T-helper 2 cell (primary cell): ENCODE measurements at places on chromosomes 4 and X.

GRCh38 chrX:147405764-147406163 is 506.0 kb upstream of the FMR1 start:
- no peak for DNase-seq

DNA sequence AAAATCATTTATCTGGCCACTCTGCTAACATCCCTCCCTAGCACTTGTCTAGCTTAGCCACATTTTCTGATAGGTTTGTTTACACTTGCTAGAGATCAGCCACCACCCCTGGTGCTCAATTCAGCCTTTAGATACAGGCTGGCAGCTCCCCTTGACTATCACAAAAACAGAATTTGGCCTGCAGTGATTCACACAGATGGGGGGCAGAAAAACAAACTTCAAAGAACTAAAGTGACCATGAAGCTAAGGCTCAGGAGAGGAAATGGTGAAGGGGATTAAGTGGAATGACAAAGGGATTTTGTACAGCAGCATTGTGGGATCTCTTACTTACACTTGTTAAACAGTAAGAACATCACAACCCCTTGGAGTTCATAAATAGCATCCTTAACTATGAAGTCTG is 1718.0 kb upstream of the PCDH7 start:
- DNase-seq, result no peak

GRCh38 chr4:147635348-147635747 is 18.2 kb downstream of the TMEM184C start:
- no peak for DNase-seq

DNA sequence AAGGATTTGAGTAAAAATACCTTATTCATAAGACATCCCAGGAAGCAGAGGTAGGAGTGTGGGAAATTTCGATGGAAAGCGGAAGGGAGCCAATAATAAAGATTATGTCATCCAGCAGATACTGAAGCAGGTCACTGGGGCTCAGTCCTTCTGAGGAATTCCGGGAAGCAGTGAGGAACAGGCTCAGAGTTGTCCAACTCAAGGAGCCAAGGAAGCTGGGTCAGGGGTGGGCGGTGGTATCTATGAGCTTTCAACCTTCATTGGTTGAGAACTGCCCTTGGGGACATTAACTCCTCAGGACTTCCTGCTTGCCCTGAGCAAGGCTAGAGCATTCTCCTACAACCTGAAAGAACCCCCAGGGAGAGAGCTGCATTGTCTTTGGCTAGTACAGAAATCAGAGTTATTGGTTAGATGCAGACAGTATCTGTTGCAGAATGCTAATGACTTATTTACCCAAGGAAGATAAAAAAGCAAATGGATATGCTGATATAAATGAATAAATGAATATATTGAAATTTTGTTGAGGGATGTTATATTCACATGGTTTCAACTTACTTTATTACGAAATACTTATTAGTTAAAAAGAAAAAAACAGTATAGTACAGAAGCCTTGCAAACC is 68.2 kb downstream of the DMP1 start:
- no peak for DNase-seq

GRCh38 chr4:169200361-169201030 is 70.3 kb downstream of the SH3RF1 start:
- no peak for DNase-seq

GRCh38 chr4:100926039-100926717 is 408.4 kb upstream of the EMCN start:
- DNase-seq, result no peak

- DNase-seq, result no peak
Measured at GRCh38 chr4:97984545-97985131, 158.6 kb downstream of the STPG2 start.

DNA sequence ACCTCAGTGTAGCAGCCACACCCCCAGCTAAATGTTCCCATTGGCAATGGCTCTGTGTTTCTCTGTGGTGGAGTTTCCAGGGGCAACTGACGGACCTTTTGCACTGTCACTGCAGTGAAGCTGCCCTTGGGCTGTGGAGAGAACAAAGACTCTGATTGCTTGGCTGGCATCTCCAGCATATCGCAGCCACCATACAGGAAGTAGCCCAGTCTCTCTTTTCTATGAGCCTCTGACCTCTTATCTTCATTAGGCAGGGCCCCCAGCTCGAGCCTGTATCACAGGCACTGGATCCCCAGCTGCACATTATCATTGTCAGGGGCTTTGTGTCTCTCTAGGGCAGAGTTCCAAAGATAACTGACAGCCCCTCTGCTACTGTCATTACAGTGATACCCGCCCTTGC is 483.5 kb downstream of the ARAP2 start:
- no peak for DNase-seq

DNA sequence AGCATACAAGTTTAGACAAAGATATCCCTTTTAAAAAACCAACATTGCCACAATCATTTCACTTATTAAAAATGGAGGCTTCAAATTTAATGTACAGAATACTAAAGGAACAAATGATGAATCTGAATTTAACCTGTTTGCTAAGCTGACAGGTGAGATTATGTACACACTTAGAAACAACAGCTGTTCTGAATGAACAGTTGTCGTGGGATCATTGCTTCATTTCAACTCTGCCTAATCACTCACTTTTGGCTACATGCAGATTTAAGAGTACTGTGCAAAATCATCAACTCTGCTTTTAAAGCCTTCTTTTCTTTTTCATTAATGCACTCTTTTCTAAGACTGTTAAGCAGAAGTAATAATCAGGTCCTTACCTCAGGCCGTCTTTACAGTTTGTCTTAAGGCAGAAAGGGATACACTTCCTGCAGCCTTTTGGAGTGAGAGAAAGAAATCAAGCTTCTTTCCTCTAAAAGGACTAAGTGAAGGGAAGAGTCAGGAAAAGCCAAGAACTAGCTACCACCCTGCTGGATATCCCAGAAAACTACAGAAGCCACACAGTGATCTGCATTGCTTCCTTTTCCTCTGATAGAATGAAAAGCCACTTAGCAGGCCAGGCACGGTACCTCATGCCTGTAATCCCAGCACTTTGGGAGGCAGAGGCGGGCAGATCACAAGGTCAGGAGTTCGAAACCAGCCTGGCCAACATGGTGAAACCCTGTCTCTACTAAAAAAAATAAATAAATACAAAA is 54.7 kb upstream of the NPNT start:
- no peak for DNase-seq

- DNase-seq, result no peak
Measured at GRCh38 chr4:21688596-21689265, 259.8 kb downstream of the KCNIP4 start.

GRCh38 chr4:128337863-128338262 is 50.2 kb upstream of the PGRMC2 start:
- no peak for DNase-seq

- no peak for DNase-seq
Measured at GRCh38 chrX:115616943-115617563, 56.1 kb downstream of the PLS3 start.

- DNase-seq, result peak; percentile 37
Measured at GRCh38 chr4:102586644-102587021, 85.5 kb downstream of the NFKB1 start.

GRCh38 chrX:13936521-13937225 is 93.0 kb downstream of the GEMIN8 start:
- DNase-seq, result no peak

DNA sequence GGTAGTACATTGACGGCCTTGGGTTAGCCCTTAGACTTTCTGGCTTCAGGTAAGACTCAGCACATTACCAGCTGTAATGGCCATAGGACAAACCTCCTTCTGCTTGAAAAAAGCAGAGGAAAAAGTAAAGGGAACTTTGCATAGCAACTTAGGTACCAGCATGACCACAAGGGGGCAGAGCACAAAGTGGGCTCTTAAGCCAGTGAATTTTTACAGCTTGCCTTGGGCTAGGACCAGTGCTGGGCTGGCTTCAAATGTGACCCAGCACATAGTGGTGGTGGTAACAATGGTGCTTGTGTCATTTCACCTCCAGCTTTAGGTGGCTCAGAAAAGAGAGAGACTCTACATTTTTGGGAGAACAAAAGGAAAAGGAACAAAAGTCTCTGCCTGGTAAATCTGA is 66.1 kb downstream of the KLHL4 start:
- no peak for DNase-seq

GRCh38 chr4:99857307-99857706 is 36.9 kb downstream of the LAMTOR3 start:
- no peak for DNase-seq

DNA sequence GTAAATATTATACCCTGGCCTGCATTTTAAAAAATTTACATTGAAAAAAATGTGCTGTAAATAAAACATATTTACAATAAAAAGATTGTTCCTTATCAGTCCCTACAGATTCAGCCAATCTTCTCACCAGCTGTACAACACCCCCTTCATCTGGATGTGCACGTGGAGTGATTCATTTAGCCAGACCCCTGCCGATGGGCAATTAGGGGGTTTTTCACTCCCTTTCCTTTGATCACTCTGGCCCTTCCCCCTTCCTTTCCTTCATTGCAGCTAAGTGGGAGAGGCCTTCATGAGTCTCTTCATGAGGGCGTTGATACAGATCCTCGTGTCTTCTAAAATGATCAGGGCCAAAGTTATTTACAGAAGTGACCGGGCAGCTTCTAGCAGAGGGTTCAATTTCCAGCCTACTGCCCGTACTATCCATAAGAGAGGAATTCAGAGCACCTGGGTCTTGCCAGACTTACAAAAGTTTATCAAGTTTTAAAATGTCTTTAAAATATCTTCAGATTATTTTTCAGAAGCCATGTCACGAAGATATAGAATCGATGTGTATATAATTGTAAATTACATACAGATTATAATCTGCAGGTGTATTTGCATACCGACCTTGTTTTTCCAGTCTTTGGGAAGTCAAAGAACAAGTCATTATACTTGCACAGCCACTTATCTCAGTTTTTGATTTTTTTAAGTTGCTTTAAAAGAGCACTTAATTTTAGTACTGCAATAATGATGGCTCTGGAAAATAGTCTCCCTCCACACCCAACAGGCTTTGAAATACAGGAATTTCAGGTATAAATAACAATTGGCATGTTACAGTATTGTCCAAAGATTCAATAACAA is 21.4 kb upstream of the RASL11B start:
- DNase-seq, result no peak

GRCh38 chrX:4151798-4152197 is 438.3 kb upstream of the PRKX start:
- DNase-seq, result no peak

- no peak for DNase-seq
Measured at GRCh38 chr4:184817494-184818215, 8.1 kb downstream of the ACSL1 start.

GRCh38 chrX:117973110-117973807 is 143.4 kb downstream of the KLHL13 start:
- no peak for DNase-seq

- DNase-seq, result no peak
Measured at GRCh38 chr4:79598801-79599200, 190.8 kb upstream of the GK2 start.

DNA sequence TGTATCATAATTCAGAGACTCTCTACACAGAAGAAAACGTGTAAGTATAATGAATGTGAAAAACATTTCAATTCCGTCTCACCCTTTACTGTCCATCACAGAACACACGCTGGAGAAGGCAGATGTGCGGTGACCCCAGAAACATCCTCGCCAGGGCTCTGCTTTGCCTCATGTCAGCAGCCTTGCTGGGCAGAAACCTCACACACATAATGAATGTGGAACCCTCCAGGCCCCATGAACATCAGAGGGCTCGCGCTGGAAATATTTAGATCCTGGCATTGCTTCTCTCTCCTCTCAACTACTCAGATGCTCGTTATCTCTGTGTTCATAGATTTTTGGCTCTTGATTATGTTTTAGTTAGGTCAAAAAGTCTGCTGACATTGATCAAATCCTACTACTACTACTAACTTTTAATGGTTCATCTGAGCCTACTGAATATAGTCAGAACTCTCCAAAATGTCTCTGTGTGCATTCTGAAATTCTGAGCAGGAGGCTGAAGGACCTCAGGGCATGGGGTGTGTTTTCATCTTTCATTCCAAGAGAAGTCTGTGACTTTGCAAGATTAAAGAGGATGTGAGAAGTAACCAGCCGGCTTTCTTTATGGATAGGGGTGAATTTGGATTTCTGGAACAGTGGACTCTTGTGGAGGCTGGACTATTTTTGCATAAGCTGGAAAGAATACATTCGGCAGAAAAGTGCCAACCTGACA is 27.0 kb downstream of the SMIM43 start:
- no peak for DNase-seq

DNA sequence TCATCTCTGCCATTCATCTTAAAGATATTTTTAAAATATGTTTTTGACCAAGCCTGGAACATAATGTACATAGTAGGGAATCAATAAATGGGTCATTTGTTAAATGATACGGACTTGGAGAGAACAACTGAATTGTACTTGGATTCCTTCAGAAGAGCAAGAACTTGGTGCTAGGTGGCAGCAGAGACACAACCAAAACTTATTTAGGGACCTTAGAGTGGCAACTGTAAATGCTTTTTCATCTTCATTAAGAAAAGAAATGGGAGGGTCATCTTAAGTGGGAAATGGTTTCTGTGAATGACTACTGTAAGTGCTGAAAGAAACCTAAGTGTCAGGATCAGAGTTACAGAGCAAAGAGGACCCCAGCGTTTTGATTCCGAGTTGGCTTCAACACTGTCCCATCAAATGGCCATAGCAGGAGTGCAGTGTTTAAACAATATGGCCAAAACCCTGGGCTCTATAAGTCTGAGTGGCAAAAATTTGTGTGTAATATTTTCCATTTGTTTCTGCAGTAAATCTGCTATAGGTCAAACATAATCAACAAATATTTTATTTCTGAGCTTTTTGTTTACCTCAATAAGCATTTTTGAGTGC is 213.6 kb downstream of the PALLD start:
- no peak for DNase-seq

DNA sequence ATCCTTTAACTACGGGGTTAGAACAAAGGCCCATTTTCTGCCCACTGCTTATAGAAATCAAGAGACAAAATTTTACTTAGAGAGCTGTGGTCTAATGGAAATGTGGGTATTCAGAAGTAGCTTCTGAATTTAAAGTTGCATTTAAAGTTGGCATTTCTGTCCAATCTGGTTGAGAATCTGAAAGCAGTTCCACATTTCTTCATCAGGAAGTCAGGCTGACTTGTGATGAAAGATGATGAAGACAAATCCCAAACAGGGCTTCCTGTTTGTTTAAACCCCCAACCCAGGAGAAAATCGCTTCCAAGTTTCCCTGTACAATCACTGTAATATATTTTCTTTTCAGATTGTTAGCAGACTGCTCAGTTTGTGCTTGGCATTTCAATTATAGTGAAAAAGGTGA is 345.3 kb downstream of the SPRY1 start:
- DNase-seq, result no peak

DNA sequence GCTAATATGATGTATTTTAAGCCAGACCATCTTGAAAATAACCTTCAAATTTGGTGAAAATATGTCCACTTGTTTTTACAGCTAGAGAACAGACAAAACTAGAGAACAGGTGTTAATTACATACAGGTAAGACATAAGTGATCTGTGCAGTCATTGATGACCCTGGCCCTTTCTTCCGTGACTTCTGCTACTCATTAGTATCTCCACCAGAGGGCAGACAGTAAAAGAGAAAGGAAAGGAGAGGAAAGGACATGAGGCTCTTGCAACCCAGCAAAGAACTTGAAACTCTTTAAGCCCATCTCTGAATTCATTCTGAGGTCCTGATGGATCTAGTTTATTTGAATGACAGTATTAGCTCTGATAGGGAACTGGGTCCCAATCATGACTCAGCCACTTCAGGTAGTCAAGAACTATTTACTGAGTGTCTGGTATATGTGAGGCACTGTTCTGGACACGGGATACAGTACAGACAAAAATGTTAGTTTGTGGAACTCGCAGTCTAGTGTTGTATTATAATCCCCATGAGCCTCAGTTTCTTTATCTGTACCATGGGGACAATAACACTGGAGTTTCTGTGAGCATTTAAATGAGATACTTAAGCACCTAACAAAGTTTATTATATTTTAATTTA is 121.0 kb upstream of the TEX13D start:
- peak; percentile 31 for DNase-seq

- DNase-seq, result peak; percentile 11
Measured at GRCh38 chrX:12843668-12844279, 23.1 kb upstream of the TLR7 start.
